ENCODE measurements at places on chromosomes 16 and 17. TPM values are rescaled to one million over a fixed set of nuclear protein-coding genes. Genes with fewer than 3 reads are reported as not detected.

MPV17L gene
- total RNA-seq: 7.2 TPM

METTL2A gene
- 12.8 TPM for total RNA-seq

DNA sequence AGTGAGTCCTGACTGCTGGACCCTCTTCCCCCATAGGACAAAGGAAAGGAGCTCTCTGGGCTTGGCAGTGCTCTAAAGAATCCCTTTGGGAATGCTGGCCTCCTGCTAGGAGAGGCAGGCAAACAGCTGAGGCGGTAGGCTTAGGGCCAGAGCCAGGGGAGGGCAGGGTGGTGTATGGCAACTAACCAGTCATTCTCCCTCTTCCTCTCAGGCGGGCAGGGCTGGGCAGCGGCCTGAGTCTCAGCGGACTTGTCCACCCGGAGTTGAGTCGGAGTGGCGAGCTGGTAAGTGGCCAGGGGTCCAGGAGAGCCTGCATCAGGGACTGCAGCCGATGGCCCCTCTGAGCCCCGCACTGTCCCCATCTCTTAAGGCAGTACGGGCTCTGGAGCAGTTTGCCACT, 4.4 kb downstream of the ACADVL start:
- no peak for DNase-seq

DNA sequence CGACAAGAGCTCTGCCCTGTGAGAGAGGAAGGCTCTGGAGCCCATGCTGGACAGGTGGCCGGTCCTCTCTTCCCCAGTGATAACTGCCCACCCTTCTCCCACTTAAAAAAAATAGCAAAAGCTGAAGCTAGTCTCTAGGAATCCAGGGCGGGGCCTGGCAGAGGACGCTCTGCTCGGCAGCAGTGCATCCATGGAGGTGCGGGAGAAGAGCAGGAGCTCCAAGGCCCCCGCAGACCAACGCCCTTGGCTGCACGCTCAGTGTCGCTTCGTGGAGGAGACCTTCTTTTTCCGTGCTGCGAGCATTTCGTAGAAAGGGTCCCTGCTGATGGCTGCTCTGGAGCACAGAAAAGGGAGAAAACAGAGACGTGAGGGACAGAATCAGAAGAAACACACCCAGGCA, 98.6 kb upstream of the DNAH17 start:
- DNase-seq: no peak

- no peak for DNase-seq
Observed at GRCh38 chr17:8133399-8133798, 9.5 kb upstream of the HES7 start.

- no peak for DNase-seq
Observed at GRCh38 chr17:74740173-74740572, 3.1 kb downstream of the RAB37 start.

GRCh38 chr16:57764341-57765159, 29.0 kb downstream of the KATNB1 start:
- no peak for DNase-seq

CHP2 gene
- 0.14 TPM for total RNA-seq

All from posterior vena cava (tissue), 2 donors.